Left ventricle myocardium inferior (tissue), 1 donor: ENCODE measurements at places on chromosomes 13 and 19.

DNA sequence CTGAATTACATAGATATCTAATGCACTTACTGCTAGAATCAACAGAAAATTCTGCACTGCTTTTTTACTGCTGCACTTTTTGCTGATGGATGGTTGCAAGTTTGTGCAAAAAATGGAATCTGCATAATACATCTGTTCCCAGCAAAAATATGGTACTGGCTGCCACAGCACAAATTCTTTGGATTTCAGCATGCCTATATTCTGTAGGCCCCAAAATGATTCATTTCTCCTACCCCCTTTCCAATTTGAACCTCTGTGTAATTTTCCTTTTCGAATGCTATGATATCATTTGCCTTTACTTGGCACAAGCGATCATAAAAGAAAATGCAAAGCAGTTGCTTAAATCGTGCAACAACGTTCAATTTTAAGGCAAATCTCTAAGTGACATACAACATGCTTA lies 524.2 kb upstream of the NBEA start:
- no peak for DNase-seq

DNA sequence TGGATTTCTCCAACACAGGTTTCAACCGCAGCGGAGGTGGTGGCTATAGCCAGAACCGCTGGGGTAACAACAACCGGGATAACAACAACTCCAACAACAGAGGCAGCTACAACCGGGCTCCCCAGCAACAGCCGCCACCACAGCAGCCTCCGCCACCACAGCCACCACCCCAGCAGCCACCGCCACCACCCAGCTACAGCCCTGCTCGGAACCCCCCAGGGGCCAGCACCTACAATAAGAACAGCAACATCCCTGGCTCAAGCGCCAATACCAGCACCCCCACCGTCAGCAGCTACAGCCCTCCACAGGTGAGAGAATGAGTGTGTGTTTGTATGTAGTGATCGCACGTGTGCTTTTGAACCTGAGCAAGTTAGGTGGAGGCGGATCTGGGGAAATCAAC lies 6.0 kb upstream of the CCDC97 start:
- DNase-seq = no peak

DNA sequence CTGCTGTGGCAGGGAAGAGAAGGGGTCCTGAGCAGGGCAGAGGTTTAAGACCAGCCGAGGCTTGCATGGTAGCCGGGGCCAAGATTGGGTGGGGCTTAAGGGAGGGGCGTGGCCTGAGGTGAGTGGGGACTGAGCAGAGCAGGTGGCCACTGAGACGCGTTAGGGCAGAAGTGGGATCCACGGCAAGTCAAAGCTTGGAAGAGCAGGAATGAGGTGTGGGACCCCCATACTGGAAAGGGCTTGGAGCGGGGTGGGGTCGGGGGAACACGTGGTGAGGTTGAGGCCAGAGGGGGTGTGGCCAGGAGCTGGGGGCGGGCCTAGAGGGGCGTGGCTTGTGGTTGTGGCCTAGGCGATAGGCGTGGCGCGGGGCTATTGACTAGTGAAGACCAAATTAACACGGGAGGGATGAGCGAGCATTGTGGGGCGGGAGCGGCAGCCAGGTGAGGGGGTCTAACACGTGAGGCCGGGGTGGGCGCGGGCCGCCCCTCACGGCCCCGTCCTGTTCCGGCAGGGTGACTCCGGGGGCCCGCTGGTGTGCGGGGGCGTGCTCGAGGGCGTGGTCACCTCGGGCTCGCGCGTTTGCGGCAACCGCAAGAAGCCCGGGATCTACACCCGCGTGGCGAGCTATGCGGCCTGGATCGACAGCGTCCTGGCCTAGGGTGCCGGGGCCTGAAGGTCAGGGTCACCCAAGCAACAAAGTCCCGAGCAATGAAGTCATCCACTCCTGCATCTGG lies 3.3 kb downstream of the CFD start:
- DNase-seq = no peak

DNA sequence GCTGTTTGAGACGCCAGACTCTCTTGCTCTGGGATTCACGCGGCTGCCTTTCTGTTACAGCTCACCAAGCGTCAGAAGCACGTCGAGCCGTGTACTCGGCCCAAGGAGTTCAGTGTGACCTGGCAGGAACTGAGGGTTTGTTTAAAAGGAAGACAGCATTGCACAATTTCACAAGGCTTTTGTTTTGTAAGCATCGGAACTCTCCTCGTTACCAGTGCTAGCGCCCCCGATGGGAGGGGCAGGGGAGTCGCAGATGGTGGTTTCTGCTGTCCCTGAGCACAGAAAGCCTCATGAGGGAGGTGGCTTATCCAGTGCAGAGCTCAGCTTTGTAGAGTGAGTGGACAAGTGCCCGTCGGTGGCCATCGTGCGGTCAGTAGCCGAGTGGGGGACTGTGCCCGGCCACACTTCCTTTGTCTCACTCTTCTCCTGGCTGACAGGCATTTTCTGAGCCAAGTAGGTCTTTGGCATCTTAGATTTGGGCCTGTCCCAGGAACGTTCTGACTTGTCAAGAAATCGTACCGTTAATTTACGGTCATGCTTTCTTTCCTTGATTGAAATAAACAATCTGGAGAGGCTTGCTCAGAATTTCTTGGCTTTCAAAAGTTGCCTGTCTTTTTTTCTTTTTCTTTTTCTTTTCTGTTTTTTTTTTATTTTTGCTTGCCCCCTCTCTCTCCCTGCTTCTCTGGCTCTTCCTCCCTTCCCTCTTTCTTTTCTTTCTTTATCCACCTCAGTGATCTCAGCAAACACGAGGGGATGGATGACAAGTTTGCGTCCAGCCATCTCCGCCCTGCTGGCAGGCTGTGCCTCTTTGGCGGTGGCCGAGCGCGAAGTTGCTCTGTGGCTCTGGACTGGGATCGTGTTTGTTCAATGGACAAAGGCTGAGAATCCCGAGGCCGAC lies 7.7 kb downstream of the KDM4B start:
- DNase-seq = peak; percentile 72

DNA sequence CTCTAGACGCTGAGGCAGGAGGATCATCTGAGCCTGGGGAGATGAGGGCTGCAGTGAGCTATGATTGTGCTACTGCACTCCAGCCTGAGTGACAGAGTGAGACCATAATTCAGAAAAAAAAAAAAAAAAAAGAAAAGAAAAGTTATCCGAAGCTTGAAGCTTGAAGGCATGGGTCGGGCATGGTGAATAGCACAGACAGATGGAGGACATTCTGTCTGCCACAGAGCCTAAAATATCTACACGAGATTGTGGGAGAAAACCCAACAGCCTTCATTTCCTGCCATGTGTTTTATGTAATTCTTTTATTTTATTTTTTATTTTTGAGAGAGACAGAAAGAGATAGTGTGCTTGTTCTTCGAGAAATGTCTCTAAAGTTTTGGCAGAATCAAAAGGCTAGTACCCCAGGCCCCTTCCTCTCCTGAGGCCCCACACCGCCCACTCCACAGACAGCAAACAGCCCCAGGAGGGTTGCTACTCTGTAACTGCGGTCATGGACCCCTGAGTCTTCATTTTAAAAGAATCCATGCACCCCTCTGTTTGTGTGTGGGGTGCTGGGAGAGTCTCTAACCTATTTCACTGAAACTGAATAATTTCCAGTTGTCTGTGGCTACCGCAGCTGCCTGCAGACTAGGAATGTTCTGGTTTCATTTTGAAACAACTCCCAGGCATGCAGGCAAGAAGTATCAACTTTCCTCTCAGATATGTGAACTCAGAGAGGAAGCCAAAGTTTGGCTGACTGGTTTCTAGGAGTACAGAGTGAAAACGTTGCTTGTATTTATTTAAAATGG lies 38.4 kb upstream of the RCBTB2 start:
- no peak for DNase-seq

DNA sequence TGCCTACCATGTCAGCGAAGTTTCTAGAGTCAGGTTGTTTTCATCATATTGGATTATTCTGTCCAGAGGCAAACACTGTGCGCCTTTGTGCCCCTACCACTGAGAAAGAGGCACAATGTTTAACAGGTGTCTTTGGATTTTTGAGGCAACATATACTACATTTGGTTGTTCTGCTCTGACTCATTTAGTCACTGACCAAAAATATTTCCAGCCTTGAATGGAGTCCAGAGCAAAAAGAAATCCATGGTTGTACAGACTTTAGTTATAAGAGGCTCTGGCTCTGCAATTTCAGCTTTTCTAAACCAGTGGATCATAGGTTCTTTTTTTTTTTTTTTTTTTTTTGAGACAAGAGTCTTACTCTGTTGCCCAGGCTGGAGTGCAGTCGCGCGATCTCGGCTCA lies 35.7 kb downstream of the LACC1 start:
- no peak for DNase-seq

DNA sequence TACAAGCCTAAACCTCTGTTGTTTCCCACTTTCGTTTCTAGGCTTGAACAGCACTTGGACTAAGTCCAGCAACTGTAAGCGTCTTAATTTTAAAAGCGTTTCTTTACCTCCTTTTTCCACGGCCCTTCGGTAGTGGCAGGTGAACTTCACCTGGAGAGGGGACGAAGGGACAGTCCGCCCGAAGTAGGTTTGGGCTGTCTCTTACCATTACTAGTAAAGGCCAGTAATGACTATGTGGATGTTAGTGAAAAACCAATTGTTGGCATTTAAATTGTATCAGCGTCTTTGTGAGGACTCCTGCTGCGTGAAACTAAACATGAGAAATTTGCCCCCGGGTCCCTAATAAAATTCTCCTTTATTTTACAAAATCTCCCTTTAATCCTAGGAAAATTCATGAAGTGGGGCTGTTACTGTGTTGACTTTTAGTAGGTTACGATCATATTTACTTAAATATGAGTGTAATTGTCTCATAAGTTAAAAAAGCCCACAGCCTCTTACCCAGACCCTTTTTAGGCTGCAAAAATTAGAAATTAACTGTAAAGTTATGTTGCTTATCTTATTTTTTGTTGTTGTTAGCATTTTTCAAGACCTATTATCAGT lies 983 bp downstream of the ITM2B start:
- no peak for DNase-seq

DNA sequence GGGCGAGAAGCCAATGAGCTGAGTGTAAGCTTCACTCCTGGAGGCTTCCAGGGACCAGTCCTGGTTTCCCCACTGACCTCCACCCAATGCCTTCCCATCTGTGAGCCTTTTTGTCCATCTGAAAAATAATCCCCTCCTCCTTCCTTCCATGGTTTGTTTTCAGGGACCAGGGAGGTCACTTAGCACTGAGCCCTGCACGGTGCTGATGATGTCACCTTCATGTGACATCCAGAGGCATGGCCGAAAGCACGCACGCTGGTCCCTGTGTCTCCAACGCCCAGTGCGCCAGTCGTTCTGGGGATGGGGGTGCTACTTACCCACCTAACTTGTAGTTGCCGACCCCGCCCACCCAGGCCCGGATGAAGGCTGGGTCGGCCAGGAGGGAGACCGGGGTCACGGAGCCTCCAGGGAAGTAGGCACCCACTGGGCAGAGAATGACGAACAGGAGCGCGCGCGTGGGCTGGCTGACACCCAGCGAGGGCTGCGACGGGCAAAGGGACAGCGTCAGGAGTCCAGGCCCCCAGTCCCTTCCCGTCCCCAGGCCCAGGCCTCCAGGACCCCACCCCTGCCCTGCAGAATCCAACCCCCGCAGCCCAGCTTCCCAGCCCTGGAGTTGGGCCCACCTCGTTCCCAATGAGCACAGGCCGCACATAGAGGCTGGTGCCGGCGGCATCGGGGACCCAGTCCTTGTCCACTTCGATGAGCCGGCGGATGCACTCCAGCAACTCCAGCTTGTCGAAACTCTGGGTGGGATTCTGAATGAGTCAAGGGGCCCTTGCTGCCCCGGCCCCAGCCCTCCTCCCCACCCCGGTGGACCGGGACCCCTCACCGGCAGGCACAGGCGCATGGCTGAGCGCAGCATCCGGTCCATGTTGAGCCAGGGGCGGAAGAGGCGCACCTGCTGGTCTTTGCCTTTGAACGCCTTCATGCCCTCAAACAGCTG lies 11.2 kb downstream of the BCAT2 start:
- DNase-seq = no peak

DNA sequence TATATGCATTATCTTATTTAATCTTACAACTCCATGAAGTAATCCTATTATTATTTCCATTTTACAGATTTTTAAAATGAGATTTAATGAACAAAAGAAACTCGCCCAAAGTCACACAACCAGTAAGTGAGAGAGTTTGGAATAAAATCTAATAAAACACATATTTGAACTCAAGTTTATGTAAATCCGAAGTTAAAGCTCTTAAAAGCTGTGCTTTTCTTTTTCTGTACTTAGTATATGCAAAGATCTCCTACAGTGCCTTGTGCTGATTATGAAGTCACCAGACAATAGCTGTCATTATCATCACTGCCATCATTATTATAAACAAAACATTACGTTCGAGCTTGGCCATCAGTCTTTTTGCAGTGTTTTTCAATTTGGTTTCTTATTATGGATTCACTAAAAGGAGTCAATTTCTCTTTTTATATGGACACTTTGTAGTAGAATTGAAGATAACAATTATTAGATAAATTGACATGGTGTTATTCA lies 29.7 kb upstream of the ENOX1 start:
- no peak for DNase-seq

DNA sequence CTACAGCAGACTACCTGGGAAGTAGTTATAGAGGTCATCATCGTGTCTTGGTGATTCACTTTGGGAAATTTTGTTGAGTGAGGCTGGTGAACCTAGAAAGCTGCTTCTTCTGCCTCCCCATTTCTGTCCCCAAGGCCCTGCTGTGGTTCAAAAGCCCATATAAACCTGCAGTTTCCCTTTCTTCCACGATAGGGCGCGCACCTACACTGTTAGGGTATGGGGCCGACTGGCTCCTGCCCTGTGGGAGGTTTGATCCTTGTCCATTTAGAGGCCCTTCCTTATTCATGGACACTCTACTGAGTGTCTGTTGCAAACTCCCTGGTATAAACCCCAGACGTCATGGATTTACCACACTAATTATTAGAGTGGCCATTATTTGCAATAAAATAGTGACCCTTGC lies 191.8 kb downstream of the GGACT start:
- no peak for DNase-seq

- no peak for DNase-seq
Measured at GRCh38 chr13:91351980-91352379, 4.5 kb downstream of the MIR17HG start.

- DNase-seq = no peak
Measured at GRCh38 chr13:100860866-100861265, 186.3 kb upstream of the TMTC4 start.

- DNase-seq = no peak
Measured at GRCh38 chr19:29841209-29841558, 29.4 kb downstream of the CCNE1 start.

- DNase-seq = no peak
Measured at GRCh38 chr13:85654227-85654626, 145.0 kb downstream of the SLITRK6 start.

- DNase-seq = no peak
Measured at GRCh38 chr13:39685652-39686051, 30.2 kb downstream of the COG6 start.

DNA sequence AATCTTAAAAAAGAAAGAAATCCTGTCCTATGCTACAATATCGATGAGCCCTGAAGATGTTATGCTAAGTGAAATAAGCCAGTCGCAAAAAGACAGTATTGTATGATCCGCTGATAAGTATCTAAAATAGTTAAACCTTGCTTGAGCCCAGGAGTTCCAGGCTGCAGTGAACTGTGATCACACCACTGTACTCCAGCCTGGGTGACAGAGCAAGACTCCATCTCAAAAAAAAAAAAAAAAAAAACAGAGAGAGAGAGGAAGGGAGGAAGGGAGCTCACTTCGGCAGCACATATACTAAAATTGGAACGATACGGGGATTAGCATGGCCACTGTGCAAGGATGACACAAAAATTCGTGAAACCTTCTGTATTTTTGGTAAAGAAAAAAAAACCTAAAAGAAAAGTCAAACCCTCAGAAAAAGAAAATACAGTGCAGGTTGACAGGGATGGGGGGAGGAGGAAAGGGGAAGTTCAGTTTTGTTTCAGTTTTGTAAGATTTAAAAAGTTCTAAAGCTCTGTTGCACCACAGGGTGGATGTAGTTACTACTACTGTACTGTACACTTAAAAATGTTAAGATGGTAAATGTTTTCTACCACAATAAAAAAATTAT lies 8.4 kb downstream of the CLASRP start:
- no peak for DNase-seq
